ENCODE measurements at places on chromosomes 12 and 14.

DNA sequence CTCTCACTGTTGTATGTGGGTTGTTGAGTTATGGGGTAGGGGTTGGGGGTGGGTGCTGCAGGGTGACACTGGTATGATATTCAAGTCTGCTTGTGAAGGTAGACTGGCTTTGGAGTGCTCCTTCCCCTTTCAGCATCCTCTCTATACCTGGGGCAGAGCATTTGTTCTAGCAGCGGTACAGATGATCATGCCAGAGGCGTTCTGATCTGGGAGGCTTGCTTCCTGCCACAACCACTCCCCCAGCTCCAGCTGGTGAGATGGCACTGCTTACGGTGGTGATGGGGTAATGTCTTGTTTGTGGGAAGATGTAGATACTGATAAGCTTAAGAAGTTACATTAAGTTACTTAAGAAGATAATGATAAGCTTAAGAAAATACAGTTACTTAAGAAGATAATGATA lies 131.8 kb downstream of the ERC1 start:
- DNase-seq: no peak

DNA sequence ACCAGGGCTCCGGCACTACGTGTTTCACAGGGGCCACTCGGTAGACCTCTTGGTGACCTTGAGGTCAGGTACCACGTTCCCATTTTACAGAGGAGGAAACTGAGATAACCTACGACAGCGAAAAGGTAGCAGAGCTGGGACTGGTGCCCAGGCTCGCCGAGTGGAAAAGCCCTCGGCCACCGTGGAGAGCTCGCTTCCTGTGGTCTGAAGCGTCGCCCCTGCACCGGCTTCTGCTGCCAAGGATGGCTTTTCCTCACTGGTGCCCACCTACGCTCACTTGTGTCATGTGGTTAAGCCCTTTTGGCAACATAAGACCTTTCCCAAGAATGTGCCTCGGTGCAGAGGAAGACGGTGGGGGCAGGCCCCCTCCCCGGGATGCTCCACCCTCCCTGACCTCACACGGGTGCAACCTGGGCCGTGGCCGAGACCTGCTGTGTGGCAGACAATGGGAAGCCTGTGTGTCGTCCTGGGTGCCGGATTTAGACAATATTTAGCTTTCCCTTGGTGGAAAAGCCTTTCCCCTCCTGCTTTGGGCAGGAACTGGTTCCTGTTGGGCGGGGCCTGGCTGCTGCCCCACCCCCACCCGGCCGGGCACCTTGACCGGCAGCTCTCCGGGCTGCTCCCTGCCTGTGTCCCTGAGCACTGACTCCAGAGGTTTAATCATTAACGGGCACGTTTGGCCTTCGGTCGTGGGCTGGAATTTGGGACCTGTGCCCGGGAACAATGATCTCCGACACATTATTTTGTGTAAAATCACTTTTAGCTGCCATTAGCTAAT lies 32.4 kb upstream of the PPP1R13B start:
- DNase-seq: no peak

- no peak for DNase-seq
Observed at GRCh38 chr14:100032738-100033137, 32.5 kb upstream of the EVL start.

DNA sequence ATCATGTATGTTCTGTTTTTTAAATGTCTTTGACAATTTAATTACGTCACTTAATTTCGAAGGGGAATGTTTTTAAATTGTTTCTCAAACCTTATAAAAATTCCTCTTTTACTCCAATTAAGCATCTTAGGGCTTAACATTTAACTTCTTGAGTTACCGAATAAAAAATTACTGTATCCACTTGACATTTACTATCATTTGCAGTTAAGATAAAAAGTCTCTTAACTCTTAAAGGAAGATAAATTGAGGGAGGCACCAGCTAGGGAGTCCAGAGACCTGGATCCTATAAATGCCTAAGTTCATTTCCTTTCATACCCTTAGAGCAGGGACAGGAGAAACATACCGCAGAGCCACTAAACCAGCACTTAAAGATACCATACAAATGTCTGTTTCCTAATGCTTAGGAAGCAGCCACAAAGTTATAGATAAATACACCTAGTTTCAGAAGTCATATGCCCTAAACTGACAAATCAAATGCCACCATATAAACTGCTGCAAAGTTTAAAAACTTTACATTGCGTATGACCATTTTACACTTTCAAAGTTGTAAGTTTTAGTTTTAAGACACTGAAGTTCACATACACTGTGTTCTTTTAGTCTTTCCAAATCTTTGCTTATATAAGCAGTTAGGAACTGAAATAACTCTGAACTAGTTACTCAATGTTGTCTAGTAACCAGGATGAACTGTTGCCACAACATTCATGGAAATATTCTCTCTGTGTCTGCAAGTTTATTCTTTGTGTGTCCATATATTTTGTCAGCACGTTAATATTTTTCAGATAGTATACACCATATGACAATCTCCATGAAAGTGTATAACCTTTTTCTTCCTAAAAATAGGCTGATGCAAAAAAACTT lies 71.2 kb downstream of the GALNT4 start:
- peak; percentile 56 for DNase-seq

- peak; percentile 1 for DNase-seq
Observed at GRCh38 chr14:63908667-63909264, 56.0 kb downstream of the SYNE2 start.

- no peak for DNase-seq
Observed at GRCh38 chr12:105978276-105978675, 160.5 kb downstream of the NUAK1 start.
